NCI-H460 (cell line): ENCODE measurements at places on chromosomes 1 and 21.

GRCh38 chr1:1921901-1922701 is 3.0 kb upstream of the TMEM52 start:
- no peak for DNase-seq

GRCh38 chr1:121558514-121558913 is 373.7 kb downstream of the SRGAP2C start:
- peak; percentile 14 for DNase-seq

- no peak for DNase-seq
Measured at GRCh38 chr1:203127666-203128430, at the start of gene ADORA1. Gene ADORA1 (plus strand): TSS chr1:203127726. CDS start chr1:203128842, 1,116 bp downstream.

DNA sequence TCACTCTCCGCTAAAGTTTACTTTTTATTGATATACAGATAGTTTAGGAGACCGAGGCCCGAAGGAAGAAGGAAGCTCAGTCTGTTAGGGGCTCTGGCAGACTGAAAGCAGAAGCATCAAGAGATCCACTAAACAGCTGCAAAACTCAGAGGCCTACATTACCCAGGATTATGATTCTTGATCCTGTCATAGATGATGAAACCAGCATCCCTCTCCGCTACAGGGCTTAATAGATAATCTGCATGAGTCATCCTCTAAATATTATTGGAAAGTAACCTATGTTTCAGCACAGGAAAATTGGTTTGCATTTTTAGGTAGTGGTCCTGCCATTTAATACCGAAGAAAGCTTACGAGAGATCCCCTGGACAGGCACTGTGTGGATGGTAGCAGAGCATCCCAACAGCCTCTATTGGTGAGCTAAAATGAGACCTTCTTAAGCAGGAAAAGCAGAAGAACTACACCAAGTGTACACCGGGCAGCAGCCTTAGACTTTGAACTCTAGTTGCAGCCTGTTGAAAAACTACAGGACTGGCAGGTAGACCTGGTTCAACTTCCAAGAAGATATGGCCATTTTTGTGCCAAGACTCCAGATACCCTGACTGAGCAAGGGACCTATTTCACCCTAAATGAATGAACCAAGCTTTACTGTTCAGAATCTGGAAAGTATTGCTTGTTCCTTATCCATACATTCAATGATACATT is 6.8 kb downstream of the CASQ2 start:
- DNase-seq: no peak

- no peak for DNase-seq
Measured at GRCh38 chr1:235012436-235013210, 116.0 kb downstream of the TOMM20 start.

DNA sequence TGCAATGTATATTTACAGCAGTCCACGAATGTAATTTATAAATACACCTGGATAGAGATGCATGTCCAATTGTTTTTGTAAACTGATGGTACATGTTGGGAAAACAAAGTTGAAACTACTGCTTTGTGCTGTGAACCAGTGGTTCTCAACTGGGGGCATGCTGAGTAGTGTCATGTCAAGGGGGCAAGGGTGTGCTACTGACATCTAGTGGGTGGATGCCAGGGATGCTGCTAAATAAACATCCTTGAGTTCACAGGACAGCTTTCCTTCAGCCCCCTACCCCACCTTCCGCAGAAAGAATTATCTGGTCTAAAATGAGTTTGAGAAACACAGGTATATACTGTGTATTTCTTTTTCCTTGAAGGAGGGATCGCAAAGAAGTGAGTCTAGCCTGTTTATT is 95.9 kb downstream of the RASAL2 start:
- peak; percentile 47 for DNase-seq

DNA sequence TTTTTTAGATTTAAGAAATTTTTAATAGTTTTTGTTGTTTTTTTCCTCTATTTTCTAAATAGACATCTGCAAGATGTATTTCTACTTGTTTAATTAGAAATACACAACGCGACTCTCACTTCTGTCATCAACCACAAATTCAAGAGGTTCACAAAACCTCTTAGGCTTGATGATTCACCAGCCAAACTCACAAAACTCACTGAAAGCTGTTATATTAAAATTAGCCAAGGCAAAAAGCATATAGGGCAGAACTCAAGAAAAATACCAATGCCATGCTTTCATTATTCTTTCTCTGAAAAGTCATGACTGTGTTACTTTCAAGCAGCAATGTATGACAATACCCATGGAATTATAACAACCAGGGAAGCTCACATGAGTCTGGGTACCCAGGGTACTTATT is 487.0 kb upstream of the RGS18 start:
- no peak for DNase-seq

DNA sequence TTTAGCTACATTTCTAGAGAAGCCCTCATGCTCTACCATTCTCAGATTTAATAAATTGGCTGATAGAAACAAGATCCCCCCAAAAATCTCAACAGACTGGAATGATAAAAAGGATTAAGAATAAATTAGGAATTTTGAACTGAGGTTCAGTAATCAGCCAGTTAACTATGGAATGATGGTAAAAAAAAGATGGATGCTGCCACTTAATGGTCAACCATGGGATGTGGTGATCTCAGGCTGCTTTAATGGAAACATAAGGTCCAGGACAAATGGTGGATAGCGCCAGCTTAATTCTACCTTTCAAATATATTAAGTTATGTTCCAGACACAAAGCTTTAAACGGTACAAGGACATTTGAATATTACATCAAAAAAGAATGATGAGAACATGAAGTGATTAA is 49.9 kb downstream of the CCN1 start:
- no peak for DNase-seq

DNA sequence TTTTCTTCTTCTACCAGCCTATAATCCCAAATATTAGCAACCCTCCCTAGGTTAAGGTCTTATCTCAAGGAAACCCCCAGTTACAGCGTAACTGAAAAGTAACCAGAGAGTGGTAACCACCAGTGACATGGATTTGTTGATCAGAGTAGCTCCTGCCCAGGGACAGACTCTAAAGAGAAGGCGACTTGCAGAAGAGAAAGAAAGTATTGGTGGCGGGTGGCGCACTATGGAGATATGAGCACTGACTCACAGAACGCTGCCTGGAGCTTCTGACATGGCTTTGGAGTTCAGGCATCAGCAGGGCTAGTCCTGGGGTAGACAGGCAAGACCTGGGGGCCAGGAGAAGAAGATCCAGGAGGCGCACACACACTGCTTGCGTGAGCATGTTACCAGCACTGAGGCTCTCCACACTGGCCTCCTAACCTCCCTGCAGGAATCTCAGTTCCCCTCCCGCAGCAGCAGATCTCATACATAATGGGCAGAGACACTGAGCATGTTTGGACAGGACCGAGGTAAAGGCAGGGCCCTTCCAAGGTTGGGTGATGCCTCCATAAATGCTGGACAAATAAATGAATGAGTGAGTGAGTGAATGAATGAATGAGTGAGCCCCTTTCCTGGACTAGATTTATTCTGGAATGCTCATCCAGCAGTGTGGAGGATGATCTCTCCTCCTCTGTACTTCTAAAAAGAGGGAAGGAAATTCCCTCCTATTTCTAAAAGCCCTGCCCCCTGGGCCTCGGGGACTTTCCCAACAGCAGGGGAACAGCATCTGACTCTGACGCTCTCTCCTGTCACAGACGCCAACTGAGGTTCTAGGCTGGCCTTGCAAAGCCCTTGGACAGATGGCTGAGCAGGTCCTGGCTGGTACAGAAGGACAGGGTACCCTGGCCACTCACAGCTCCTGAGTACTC is 175.5 kb downstream of the CLIC6 start:
- no peak for DNase-seq

DNA sequence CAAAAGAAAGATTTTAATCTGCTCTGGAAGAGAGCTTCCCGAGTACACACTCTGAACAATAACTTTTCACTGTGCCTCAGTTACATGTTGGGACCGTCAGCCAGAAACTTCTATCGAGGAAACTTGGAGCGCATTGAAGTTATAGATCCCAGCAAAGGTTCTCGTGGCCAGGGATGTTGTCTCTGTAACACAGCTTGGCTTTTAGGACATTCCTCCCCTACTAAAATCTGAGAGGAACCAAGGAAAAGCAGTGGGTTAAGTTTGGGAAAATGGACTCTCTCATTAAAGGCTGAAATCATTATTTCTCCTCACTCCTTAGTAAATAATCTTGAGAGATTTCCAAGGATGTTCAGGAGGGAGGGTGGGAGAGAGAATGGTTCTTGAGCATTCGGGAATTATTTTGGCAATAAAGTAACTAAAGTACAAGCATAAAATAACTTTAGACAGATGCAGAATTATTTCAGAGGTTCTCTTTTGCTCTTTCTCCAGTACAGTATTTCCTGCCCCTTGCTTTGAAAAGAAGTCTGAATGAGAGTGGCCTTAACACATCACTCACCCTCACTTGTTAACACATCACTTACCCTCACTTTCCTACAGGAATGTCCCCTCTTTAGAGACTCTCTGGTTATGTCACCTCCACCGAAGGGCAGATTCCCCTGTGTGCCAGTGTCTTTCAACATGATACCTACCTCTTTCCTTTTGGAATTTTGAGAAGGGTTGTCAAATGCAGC is 1.8 kb upstream of the NFIA start:
- DNase-seq: no peak

DNA sequence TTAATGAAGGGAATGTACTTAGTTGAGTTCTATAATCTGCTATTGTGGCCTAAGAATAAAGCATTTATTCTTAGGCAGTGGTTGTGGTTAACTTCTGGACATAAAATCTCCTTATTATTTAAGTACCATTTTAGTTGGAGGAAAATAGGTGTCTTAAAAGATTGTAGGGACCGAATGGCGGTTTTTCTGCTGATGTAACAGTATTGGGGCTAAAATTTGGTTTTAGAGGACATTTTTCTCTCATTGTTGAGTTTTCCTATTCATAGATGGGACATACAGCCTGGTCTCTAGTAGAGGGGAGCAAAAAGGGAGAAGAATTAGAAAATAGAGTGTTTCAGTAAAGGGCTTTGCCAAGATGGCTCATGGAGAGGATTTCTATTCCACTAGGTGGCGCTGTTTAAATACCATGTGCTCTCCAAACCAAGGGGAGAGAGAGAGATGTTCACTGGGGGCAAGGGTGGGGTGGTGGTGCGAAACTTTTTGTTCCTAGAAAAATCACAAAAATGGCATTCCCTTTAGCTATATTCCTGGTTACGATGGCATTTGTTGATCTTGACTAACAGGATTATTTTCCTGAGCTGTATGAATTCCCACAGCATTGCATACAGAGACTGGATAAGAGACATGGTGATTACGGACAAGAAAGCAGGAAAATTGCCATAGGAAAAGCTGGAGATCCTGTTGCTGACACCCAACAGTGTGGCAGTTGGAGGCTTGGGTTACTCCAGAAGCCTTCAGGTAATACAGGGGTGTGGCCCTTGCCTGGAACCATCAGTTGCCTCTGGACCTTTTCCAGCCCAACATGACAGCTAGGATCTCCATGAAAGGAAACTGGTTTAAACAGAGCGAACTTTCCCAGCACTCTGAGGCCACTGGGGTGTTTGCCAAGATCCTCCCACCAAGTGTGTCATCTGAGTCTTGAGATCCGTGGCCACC is 18.2 kb upstream of the FCGR2A start:
- peak; percentile 74 for DNase-seq

- no peak for DNase-seq
Measured at GRCh38 chr1:245039196-245039595, 115.6 kb upstream of the KIF26B start.

DNA sequence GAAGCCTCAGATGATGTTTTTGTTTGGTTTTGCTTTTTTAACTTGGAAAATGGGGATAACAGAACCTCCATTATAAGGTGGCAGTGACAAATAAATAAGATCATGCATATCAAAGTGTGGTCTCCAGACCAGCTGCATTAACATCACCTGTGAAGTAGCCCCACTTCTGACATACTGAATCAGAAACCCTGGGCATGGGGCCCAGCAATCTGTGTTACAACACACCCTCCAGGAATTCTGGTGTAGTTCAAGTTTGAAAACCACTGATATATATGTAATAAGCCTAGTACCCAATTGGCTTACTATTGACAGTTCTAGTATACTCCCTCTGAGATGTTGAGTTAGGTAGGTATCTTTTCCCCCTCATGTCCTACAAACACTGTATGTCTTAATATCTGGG is 24.1 kb upstream of the RNF19B start:
- no peak for DNase-seq

- no peak for DNase-seq
Measured at GRCh38 chr1:154329551-154330131, 4.3 kb downstream of the ATP8B2 start.

DNA sequence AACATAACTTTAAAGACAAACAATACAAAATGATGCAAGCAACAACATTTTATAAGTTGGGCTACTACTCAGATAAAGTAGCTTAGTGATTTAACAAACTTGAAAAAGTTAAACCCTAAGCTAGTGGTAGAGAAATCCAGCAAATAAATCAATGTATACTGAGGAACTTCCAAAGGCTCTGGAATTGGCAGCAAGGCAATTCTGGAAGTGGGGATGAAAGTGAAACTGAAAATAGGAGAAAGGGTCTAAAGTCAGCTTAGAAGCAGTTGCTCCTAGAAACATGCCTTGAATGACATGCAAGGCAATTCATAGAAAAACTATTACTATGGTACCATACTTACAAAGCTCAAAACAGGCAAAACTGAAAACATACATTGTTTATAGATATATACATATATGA is 90.0 kb upstream of the CAMK1G start:
- no peak for DNase-seq

GRCh38 chr1:181503171-181503810 is 20.0 kb downstream of the CACNA1E start:
- no peak for DNase-seq

GRCh38 chr21:43919871-43920801 is 55.1 kb downstream of the AGPAT3 start:
- DNase-seq: no peak

- DNase-seq: no peak
Measured at GRCh38 chr1:245448975-245449431, 294.2 kb downstream of the KIF26B start.

- peak; percentile 33 for DNase-seq
Measured at GRCh38 chr1:25875154-25875855, at the start of gene PAQR7. Gene PAQR7 (minus strand): TSS chr1:25875708. CDS start chr1:25863839, 11,869 bp downstream.

DNA sequence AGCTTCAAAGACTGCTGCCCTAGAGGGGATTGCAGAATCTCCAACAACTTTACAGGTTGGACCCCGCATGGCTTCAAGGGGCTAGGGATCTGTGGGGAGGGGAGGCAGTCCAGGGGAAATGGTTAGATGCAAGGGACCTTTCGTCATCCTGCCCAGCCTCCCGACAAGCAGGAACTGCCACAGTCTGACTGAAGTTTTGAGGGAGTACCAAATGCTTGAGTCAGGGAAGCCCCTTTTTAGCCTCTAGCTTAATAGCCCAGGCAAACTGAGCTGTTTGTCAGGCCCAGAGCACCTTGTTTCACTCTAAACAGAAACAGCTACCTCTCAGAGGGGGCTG is 1.1 kb downstream of the TOR3A start:
- DNase-seq: no peak

DNA sequence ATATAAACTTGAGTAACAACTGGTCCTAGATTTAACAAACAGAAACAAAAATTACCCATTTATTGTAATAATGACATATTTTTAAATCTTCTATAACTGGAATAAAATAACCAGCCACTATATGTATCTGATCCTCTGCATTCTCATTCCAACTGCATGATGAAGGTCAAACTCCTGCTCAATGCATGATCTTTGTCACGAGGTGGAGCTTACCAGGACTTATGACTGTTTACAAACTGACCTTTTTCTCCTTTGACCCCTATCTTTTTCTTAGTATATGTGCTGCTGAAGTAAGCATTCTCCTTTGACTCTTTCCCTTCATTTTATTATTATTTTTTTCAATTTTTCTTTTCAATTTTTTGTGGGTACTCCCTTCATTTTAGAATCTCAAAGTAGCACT is 252.2 kb downstream of the PDE4B start:
- no peak for DNase-seq

- DNase-seq: no peak
Measured at GRCh38 chr1:154410185-154410827, 5.2 kb downstream of the IL6R start.

GRCh38 chr1:153565529-153566374 is at the start of gene S100A2:
Gene S100A2 (minus strand): TSS chr1:153565844. CDS start chr1:153563877, 1,967 bp downstream.
- DNase-seq: peak; percentile 94

- DNase-seq: peak; percentile 1
Measured at GRCh38 chr1:68571454-68572235, 74.8 kb upstream of the DEPDC1 start.
